ENCODE measurements at places on chromosomes 16 and 17.
A peak's percentile ranks its signal among the peaks of the same experiment; 100 is the strongest.

DNA sequence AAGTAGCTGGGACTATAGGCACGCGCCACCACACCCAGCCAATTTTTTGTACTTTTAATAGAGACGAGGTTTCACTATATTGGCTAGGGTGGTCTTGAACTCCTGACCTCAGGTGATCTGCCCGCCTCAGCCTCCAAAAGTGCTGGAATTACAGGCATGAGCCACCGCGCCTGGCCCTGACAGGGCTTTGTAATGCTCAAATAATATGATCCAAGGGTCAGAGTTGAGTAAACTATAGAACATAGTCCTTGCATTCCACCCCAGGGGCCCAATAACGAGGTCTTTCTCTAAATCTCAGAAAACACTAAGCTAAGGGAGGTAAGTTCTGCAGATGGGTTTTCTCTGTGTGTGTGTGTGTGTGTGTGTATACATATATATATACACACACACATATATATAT lies 5.8 kb upstream of the MEOX1 start:
- DNase-seq, result no peak

DNA sequence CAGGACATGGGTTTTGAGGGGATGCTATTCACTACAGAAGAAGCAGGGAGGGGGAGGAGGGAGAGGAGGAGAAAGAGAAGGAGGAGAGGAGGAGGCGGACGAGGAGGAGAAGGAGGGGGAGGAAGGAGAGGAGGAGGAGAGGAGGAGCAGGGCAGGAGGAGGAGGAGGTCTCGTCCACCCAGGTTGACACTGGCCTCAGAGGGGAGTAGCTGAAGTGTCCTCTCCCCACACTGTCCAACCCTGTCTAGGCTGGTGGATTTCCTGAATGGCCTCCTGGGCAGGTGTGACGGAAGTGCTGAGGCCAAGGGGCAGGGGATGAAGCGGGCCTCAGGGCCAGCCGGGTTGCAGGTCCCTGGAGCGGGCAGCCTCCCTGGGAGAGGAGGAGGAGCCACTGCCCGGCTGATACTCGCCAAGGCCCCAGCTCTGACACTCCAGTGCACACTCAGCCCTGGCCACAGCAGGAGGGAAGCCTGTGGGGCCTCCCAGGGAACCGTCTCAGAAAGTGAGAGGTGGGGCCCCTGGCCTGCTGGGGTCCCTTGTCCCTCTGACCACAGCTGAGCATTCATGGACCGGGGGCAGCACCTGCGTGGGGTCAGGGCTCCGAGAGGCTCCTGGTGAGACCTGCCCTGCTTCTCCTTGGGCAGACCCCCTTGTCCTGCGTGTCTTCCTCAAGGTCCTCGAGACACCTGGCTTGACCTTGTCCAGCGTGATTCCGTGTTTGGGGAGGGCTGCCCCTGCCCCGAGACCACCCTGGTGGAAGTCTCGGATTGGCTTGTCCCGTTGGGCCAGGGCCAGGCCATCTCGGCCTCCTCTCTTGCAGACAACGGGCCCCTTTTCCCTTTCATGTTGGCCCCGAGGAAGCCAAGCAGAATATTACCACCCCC lies 200.6 kb upstream of the CIBAR2 start:
- DNase-seq, result no peak

- DNase-seq, result peak; percentile 52
These were observed 454 bp downstream of the CCDC40 start for GRCh38 chr17:80036715-80037477.

GRCh38 chr17:1490643-1491442 lies 1.6 kb downstream of the MYO1C start:
- peak; percentile 64 for DNase-seq

DNA sequence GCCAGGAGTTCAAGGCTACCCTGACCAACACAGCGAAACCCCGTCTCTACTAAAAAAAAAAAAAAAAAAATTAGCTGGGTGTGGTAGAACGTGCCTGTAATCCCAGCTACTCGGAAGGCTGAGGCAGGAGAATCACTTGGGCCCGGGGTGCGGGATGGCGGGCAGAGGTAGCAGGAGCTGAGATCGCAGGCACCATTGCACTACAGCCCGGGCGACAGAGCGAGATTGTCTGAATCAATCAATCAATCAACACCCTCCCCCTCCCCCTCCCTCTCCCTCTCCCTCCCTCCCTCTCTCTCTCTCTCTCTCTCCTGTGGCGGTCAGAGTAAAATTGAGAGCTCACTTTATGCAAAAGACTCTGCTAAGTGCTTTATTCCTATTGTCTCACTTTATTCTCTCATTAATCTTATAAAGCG lies 1.2 kb downstream of the HSDL1 start:
- no peak for DNase-seq

DNA sequence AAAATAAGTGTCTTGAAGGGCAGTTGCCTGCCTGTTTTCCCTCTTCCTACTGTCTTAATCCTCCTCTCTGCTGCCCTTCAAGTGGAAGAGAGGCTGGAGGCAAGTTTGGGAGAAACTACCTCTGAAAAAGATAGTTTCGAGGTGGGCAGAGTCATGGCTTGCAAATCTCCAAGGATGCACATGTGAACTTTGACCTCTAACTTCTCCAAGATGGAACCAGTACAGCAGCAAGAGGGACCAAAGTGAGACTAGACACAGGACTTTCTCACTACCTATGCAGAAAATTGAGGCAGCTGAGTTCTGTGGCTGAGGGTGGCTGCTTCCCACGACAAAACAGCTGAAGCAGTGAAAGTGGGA lies 887 bp upstream of the KCNH4 start:
- no peak for DNase-seq

DNA sequence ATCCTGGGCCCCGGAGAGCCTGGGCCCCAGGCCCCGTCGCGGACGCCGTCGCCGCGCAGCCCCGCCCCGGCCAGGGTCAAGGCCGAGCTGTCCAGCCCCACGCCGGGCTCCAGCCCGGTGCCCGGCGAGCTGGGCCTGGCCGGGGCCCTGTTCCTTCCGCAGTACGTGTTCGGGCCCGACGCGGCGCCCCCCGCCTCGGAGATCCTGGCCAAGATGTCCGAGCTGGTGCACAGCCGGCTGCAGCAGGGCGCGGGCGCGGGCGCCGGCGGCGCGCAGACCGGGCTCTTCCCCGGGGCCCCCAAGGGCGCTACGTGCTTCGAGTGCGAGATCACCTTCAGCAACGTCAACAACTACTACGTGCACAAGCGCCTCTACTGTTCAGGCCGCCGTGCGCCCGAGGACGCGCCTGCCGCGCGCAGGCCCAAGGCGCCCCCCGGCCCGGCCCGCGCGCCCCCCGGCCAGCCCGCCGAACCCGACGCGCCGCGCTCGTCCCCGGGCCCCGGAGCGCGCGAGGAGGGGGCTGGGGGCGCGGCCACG lies 36.8 kb upstream of the ZC3H18 start:
- peak; percentile 55 for DNase-seq

DNA sequence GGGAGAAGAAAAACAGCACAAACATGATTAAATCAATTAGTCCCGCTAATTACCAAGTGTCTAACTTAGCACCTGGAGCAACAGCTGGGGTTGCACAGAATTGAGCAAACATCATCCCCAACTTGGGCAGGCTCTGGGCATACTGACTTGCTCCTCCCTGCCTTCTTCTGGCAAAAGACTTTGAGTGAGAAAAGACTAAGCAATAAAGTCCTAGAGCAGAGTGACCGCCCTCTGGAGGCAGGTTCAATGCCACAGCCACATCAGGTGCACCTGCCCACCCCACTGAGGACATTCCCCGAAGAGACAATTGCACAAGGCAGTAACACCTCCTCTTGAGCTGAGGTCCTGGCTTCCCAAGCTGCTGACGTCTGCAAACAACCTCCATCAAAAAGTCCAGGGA lies 358.3 kb downstream of the SOX9 start:
- no peak for DNase-seq

DNA sequence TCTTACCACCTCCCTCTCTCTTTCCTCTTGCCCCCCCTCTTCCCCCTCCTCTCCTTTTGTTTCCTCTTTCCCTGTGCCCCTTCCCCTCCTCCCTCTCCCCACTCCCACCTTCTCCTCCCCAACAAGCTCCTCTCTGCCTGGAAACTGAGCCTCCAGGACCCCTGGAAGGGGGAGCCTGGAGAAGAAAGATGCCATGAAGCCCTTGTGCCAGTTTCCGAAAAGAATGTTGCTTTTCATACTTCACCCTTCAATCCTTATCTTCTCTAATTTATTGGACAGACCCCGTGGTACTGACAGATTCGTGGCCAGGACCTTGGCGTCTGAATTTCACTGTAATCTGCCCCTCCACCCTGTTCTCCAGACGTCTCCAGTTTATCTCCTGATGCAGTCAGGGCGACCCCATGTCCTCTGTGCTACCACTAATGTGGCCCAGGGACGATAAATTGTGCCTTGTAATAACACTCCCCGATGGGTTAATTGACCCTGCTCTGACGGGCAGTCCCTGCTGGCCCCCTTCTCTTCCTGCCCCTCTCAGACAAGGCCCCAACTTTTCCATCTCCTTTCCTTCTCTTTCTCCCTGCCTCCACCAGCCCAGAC lies 138.4 kb upstream of the GSE1 start:
- no peak for DNase-seq

- no peak for DNase-seq
These were observed 32.9 kb upstream of the SRSF1 start for GRCh38 chr17:58039975-58040374.

DNA sequence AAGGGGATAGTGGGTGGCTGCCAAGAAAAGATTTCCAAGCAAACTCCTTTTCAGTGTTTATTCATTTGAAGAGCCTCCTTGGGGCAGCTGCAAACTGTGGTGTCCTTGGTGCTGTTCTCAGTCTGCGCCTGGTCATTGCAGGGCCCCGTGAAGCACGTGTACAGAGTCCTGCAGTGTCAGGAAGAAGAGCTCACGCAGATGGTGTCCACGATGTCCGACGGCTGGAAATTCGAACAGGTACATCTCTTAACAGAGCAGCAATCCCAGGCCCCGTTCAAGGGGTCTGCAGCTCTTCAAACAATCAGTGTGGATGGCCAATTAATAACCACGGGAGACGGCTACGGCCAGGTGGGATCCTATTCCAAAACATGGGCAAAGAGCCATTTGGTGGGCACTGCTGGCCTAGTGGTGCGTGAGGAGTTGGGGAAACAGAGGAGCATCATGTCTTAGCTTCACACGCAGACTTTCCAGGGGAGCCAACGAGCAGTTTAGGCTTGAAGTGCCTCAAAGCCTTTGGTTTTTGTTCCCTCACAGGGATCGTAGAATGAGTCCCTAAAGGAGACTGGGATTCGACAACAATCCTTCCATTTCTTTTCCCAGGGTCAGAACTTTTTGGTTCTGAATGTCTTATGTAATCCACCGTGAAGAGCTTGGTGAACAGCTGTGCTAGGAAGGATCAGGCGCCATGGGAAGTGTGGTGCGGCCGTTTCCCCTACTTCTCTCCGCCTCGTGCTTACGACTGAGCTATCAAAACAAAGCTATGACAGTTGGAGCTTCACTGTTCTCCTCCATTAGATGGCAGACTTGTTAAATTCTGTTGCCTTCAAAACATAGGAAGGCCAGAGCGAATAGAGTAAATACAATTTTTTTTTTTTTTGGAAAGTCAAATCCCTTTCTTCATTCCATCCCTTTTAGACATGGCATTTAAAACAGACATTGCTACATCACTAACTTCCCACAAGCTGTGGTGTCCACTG lies 12.6 kb downstream of the KCTD2 start:
- DNase-seq, result peak; percentile 53

DNA sequence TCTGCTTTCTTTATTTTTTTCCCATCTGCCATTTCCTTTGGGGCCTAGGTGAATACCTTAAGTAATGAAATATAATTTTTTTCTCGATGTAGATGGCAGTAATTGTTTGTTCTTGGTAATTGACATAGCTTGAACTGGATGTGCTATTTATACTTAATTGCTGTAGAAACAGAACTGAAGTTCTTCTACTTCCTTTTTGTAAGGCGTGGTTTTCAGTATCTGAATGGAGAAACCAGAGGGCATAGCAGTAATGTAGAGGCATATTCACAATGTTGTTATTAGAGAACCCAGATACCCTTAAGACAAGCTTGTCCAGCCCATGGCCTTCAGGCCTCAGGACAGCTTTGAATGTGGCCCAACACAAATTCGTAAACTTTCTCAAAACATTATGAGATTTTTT lies 16.4 kb downstream of the ATP6V0A1 start:
- DNase-seq, result no peak

GRCh38 chr16:80997139-80997798 lies 9.4 kb downstream of the CMC2 start:
- DNase-seq, result peak; percentile 35

DNA sequence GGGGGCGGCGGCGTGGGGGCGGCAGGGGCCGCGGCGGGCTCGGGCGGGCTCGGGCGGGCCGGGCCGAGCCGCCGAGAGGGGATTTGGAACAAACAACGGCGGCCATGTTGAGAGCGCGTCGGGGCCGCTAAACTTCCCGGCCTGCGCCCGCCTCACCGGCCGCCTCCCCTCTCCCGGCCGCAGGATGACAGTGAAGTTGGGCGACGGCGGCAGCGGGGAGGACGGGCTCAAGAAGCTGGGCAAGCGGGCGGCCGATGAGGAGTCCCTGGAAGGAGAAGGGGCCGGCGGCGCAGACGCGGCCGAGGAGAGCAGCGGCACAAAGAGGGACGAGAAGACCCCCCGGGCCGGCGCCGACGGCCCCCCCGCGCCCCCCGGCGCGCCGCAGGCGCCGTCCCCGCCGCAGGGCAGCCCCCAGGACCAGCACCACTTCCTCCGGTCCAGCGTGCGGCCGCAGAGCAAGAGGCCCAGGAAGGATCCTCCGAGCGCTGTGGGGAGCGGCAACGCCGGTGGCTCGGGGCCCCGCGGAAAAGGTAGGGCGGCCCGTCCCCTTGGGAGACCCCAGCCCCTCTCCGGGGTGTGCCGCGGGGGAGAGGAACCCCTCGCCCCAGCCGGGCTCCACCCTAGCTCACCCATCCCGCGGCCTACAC lies 2.4 kb downstream of the CRAMP1 start:
- peak; percentile 30 for DNase-seq

- no peak for DNase-seq
These were observed 33.3 kb upstream of the C16orf82 start for GRCh38 chr16:27033281-27033979.

DNA sequence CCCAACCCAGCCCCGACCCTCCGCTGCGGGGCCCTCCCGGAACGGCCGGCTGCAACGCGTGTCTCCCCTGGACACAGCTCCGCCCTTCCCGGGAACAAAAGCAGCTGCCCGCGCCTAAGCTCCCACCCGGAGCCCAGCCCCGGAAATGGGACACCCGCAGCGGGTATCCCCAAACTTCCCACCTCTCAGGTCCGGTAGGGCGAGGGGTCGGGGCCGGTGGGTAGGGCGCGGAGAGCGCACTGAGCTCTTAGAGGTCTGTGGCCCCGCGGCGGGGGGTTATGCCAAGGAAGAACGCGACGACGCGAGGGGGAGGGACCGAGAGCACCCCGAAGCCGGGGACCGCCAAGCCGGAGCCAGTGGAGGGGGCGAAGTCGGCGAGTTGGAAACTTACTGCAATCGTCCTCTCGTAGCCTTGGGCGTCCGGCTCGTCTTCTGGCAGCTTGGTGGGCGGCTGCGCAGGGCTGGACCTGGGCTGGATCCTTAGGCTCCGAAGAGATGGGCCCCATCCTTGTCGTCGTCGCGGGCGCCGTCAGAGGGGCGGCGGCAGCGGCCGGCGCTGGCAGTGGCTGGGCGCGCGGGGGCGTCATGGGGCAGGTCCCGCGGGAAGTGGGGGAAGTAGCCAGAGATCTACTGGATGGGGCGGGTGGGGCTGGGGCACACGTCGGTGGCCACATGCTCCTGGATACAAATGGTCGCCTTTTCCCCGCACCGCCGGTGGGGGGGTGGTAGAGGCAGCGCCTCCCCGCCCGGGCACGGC lies 6.9 kb downstream of the USP6 start:
- DNase-seq, result peak; percentile 30

- DNase-seq, result peak; percentile 90
These were observed 311 bp upstream of the KDM8 start for GRCh38 chr16:27202923-27203506.
